PC-9 (cell line): ENCODE measurements at places on chromosomes 12 and 14.

DNA sequence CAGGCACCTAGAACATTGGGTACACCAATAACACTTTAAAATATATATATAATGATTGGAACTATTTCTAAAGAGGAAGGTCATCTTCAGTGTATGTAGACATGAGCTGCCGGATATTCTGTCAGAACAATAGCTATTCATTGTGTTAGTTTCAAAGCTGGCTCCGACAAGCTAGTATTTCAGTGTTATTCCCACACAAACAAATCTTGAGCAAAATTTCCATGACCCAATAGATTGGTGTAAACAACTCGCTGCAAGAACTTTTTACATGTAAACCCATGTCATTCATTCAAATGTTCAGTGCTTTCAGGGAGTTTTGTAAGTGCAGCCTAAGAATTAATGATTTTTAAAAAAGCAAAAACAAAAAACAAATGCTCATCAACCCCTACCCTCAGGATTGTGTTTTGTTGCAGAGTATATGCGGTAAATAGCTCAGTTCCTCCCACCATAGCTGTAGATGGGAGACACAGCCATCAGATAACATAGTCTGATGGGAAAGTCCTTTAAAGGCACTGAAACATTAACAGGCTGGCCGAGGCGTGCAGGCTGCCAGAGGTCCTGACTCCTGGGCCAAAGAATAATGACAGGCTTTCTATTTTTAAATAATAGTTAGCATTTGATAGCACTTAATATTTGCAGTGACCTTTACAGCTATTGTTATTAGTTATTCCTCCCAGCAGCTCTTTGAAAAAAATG, 150.3 kb upstream of the ARHGAP5 start:
- no peak for DNase-seq

GRCh38 chr14:78143489-78144145, 26.6 kb upstream of the NRXN3 start:
- no peak for DNase-seq

DNA sequence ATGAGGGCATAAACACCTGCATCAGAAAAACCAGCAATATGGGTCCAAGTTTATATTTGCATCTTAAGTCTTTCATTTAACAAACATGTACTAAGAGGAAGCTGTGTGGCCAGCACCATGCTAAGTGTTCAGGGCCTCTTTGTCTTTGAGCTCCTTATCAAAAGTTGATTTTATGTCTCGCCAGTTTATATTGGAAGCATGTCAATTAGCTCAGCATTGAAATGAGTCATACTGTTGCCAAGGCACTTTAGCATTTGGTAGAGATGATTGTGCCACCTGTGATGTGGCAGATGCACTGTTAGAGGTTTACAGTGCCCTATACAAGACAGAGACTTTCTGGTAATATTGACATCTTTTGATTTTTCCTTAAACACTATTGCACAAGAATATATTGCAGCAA, 68.5 kb downstream of the BHLHE41 start:
- peak; percentile 64 for DNase-seq

GRCh38 chr14:59926534-59926933, 6.6 kb downstream of the LRRC9 start:
- DNase-seq: no peak

GRCh38 chr12:67981287-67982162, 7.7 kb upstream of the IFNG-AS1 start:
- DNase-seq: peak; percentile 35

DNA sequence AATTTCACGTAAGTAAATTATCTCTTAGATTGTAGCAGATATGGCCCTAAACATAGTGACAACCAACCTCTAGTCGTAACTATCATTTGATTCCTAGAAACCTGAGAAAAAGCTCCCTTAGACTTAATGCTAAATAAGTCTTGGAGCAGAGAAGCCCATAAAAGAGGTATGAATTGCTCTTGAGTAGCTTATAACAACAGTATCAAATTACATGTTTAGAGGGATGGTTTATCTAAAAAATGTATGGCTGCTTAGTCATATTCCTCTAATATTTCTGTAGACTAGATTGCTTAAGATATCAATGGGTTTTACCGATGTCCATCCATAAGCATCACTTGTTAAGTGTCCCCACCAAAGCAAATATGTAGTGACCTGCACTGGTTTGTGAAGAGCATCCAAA, 259.7 kb downstream of the NELL2 start:
- DNase-seq: peak; percentile 40

DNA sequence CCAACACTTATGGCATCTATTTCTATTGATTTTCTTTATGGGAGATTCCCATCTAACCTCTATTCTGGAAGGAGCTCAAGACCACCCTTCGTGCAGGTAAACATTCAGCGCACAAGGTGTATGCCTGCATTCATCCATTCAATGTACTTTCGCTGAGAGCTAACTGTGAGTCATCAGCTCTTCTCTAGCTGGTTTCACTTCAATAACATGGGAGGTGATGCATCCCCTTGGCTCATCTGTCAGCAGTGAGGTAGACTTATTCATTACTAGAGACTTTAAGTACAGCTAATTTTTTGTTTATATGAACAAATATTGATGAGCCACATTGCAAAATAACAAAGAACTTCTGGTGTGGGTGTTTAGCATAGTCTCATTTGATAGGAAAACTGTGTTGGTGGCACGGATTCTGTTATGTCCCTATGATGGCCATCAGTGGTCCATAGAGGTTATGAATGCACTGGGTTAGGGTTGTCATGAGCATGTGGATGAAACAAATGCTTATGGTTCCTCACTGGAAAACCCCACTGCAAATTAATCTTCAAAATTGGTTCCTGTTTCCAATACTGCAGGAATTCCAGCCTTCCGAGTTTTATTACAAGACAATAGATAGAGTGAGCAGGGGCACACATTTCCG, 1151.0 kb downstream of the BCL11B start:
- DNase-seq: no peak

DNA sequence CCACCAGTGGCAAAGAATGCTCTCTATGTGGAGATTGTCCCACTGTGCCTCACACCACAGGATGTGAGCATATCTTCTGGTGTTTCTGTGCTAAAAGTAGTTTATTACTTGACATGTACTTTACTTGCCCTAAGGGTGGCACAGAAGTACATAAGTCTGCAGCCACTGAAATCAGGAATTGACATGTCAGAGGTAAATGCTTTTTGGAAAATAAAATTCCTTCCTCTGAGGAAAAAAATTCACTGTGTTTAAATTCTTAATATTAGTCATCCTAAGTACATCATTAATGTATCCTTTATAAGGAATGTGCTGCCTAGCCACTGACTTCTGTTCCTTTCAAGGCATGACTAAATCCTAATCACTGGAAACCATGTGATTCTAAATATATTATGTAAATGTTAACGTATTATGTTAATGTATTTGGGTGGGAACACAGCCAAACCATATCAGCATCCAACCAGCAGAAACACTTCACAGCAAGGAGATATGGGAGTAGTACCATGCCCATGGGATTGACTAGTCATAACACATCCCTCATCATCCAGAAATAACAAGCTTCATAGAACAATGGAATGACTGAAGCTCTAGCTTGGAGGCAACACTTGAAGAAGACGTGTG, 239.7 kb upstream of the PPFIA2 start:
- DNase-seq: no peak

- DNase-seq: peak; percentile 78
Measured at GRCh38 chr14:65792208-65792905, 379.8 kb downstream of the FUT8 start.

DNA sequence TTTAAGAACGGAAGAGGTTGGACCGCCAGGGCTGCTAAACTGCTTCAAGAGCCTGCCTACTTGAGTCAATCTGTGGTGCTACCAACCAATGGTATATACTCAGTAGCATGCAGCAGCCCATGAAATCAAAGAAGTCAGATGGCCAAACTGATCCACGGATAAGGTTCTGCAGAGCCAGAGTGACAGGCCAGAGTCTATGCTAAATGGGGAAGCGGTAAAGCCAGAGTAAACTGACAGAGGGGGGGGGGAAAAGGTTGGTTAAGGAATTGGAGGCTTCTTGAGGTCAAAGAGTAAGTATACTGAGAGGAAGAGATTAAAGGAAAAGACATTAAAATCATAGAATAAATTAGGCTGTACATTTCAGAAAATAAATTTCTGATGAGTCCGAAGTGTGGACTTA, 15.4 kb upstream of the SLC6A13 start:
- peak; percentile 15 for DNase-seq

DNA sequence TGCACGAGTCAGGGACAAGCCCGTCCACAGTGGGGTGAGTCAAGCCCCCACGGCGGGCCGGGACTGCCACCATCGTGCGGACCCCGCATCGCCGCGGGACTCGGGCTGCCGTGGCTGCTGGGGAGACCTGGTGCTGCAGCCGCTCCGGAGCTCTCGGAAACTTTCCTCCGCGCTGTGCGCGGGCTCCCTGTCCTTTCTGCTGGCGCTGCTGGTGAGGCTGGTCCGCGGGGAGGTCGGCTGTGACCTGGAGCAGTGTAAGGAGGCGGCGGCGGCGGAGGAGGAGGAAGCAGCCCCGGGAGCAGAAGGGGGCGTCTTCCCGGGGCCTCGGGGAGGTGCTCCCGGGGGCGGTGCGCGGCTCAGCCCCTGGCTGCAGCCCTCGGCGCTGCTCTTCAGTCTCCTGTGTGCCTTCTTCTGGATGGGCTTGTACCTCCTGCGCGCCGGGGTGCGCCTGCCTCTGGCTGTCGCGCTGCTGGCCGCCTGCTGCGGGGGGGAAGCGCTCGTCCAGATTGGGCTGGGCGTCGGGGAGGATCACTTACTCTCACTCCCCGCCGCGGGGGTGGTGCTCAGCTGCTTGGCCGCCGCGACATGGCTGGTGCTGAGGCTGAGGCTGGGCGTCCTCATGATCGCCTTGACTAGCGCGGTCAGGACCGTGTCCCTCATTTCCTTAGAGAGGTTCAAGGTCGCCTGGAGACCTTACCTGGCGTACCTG, 1.1 kb downstream of the PDE3A start:
- no peak for DNase-seq

DNA sequence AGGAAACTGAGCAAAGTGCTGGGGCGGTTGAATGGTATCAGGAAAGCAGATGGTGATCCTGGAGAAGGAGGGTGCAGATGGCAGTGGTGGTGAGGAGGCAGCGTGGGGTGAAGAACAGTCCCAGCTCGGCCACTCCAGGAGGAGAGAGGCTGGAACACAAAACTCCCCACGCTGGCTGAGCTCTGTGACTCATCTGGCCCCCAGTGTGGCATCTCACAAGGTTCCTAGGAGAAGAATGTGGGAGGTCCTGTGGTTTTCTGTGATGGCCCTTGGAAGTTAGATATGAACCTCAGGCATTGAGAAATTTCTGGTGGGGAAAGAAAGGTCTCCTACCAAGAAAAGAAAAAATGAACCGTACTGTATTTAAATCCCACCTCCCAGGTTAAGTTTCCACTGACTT, 8.0 kb upstream of the NRXN3 start:
- DNase-seq: no peak

GRCh38 chr12:86213012-86213411, 43.2 kb downstream of the MGAT4C start:
- no peak for DNase-seq

DNA sequence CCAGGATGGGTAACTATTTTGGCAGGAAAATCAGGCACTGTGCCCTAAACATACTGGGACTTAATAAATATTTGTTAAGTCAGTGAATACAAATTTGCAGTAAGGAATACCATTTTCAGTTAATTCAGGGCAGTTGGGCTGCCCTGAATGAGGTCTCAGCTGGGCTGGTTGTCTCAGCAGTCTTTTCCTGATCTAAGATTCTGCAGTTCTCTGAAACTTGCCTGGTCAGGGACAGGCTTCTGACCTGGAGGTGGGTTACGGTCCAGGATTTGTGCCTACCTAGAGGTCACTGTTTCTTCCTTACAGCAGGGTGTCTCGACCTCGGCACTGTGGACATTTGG, 160.6 kb downstream of the KTN1 start:
- no peak for DNase-seq

DNA sequence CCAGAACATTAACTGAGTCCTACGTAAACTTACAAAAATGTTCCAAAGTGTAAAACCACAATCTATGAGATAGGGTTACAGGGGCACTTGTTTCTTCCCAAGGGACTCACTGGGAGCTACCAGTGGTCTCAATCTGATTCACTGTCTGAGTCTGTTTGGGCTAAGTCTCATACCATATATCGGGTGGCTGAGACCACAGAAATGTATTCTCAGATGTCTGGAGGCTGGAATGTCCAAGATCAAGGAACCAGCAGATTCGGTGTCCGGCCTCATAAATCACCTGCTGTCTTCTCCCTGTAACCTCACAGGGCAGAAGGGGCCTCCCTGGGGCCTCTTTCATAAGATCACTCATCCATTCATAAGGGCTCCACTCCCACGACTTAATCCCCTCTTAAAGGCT, 616.3 kb upstream of the TMEM132C start:
- no peak for DNase-seq

DNA sequence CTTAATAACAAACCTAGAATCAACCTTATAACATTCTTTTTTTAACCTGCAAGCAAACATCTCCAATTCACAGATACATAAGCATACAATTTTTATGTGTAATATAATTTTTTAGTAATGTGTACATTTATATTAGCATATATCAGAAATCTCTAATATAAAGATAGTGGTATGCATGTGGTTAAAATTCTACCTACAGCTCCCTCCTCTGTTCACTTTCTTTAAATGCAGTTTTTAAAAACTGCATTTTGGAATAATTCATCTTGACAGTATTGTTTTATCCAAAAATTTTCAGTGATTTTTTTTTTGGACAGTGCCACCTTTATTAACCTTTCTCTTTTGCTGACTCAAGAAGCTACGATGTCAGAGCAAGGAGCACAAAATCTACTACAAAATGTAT, 13.2 kb upstream of the RXYLT1 start:
- DNase-seq: no peak

- DNase-seq: no peak
Measured at GRCh38 chr14:94345344-94346064, 22.4 kb upstream of the SERPINA6 start.

DNA sequence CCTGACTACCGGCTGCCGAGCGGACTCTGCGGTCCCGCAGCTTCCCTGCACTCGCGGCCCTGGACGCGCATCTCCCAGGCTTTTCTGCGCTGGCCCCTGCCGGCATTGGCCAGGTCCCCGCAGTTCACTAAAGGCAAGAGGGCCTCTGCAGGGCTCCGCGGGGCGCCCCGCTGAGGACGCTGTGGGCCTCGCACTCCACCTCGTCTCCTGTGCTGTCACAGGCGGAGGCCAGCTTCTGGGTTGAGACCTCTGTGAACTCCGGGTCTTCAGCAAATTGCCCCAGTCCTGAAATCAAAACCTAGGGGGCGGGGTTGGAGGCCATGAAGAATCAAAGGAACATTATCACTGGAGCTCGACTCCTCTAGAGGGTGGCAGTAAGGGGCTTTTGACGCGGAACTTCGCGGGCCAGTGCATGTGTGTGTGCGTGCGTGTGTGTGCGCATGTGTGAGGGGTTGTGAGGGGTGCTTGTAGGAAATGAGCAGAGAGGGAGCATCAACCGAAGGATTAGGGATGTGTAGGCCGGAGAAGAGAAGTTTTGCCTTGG, 68.5 kb upstream of the CAPRIN2 start:
- no peak for DNase-seq

- DNase-seq: peak; percentile 31
Measured at GRCh38 chr12:75994069-75994740, 37.4 kb downstream of the PHLDA1 start.
